ENCODE measurements at places on chromosomes 12 and 14.

GRCh38 chr14:26206640-26207039 is 391.2 kb downstream of the NOVA1 start:
- no peak for DNase-seq

DNA sequence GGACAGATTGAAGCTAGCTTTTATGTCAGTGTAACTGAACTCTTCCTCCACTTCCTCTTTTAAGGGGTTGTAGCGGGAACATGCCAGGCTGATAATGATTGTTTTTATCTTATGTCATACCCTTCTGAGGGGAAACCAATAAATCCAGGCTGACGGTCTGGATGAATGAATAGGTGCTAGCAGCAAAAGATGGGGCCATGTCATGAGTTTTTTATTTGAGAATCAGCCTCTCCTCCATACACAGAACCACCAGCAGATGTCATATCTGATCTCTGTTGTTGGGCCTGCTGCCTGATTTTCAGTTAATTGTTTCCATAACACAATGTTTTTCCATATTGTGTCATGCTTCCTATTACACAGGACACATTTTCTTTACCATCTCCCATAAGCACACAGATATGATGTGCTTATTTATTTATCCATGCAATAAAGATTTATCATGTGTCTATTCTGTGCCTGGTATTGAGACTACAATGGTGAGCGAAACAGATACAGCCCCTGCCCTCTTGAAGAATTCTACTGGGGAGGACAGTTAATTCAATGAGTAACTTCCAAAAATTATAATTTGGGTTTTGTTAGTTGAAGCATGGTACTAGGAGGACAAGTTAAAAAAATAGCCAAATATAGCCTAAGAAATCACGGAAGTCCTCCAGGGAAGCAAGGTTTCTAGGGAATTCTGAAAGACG is 33.6 kb upstream of the CRY1 start:
- no peak for DNase-seq

DNA sequence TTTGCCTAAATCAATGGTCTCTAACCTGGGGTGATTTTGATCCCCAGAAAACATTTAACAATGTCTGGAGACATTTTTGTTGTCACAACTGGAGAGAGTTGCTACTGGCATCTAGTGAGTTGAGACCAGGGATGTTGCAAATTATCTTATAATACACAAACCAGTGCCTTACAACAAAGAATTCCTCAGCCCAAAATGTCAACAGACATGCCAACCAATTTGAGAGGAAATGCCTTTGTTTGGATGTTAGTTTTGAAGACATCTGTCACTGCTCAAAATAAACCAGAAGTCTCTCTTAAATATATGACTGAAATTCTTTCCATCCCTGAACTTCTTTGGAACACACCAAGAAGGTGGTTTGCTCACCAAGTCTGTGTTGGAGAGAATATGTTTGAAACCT is 336.9 kb upstream of the ATP2B1 start:
- DNase-seq: no peak

DNA sequence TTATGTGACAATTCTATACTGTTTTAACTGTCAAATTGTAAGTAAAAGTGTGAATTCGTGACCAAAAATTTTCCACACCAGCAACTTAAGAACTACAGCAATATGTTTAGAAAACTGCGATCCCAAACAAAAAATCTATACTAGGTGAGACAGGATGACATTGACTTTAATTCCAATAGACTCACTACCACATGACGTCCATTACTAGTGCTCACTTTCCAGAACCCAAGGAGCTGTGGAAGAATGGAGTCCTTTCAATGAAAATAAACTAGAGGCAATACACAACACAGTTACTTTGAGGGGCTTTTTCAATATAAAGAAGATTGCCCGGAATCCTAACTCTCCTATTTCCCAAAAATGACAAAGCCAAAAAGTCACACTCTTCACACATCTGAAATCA is 1.4 kb downstream of the EPS8 start:
- DNase-seq: no peak

- no peak for DNase-seq
These were observed 6.0 kb downstream of the PLD4 start for GRCh38 chr14:104930526-104931303.

DNA sequence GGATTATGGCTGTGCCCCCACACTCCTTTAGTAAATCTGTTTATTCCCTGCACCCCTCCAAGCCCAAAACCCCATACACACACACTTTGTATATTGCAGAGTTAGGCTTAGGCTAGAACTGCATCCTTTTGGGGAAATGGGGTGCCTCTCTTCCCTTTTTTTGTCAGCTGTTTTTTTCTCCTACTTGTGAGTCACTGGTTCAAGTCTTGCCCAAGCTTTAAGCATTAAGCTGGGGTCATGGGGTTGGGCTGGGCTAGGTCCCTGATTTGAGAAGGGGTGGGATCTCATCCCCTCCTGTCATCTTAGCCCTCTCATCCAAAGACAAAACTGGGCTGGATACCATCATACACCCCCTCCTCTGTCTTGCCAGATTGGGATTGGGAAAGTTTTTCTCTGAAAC is 1.6 kb downstream of the LRP1 start:
- DNase-seq: no peak

DNA sequence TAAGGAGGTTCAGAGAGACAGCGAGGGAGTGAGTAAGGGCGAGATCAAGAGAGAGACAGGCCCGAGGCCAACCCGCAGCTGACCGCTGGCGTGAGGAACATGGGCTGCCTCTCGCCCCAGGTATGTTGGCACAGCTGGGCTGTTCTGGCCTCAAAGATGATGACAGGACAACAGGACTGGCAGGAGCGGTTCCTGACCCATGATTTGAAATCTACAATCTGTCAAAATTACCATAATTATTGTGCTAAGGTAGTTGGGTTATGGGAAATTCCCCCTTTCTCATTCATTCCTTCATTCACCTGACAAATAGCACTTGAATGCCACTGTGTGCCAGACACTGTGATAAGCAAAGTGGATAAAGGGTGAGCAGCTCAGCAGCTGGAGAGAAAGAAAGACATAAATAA is 5.1 kb upstream of the ENDOU start:
- no peak for DNase-seq

DNA sequence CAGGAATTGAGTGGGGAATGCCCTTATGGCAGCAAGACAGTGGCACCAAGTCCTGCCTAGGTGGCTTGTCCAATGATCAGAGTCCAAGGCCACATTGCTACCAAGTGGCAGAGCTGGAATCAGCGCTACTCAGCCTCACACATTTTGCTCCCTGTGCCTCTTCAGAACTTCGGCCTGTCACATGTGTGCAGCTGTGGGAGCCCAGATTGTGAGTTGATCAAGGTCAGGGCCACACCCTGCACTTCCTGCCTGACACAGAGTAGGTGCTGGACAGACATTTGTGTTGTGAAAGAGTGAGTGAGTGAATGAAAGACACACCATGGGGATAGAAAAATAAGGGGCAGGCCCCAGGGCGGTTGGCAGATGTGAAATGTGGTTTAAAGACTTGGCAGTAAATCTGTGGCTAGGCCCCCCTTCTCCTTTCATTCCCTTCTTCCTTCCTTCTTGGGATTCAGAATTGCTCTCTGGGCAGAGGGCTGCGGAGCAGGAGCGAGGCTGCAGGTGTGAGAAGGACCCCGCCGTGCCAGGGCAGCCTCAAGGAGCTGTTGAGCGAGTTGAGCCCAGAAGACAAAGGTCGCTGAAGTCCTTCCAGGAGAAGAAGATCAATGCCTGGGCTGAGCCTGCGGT is 83.5 kb downstream of the SLC25A47 start:
- DNase-seq: no peak

DNA sequence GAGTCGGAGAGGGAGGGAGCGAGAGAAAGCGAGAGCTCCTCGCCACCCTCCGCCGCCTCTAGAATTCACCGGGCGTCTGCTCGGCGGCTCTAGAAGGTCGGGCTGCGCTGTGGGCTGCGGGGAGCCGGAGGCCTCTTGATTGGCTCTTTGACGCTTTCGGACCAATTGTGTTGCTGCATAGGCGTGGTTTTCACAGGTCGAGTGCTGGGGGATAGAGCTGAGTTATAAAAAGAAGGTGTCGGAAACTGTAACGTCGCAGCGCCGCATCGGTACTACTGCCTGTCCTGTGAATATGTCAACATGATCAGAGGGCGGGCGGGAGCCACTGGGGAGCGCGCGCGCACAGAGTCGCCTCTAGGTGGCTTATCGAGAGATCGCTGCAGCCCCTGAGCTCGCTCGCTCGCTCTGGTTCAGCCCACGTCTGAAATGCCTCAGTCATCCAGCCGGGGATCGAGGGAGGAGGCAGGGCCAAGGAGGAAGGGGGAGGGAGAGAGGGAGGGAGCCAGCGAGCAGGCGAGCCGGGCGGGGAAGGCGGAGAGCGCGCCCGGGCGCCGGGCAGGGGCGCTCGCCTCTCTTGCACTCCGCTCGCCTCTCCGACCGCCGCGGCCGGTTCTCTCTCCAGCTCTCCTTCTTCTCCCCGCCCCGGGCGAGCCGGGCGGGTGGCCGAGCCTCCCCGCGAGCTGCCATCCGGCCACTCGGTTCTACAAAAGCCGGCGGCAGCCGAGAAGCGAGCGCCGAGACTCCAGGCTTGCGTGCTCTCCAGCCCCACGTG is at the start of gene TBX3:
Gene TBX3, minus strand, starts transcription at position 78 of the 772 bp plus-strand sequence. CDS start 975 bp downstream, outside the sequence.
- peak; percentile 94 for DNase-seq

- no peak for DNase-seq
These were observed 17.7 kb upstream of the C1S start for GRCh38 chr12:7042842-7043241.

DNA sequence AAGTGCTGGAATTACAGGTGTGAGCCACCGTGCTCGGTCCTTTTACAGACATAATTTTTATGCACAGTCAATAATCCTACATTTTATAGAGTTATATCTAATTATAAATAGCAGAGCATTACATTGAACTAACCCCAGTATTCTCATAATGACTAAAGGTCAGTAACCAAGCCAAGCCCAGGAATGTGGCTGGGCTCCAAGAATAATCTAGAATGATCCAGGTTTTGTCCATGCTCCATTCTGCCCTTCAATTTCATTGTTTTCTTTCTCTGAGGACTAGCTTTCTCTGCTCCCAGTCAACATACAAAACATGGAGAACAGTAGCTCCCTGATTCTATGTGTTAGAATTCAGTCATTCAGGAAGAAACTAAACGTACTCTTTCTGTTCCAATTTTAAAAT is 92.1 kb upstream of the KRR1 start:
- DNase-seq: no peak

GRCh38 chr12:100433701-100434100 is 40.0 kb upstream of the NR1H4 start:
- no peak for DNase-seq

DNA sequence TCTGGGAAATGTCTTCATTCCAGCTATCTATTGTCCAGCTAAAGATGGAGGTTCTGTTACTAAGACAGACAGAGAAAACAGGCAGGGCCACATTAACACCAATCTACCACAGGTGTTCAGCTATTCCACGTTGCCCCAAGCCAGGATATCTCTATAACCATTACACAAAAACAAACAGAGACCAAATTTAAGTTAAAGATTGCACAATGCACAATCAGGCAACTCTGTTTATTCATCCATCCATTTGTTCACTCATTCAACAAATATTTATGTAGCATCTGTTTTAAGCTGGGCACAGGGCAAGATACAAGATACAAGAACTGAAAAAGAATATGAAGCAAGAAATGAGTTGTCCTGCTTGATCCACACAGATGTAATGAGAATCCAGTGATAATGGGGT is 629.0 kb downstream of the MED13L start:
- no peak for DNase-seq

GRCh38 chr12:58211211-58211610 is 269.8 kb downstream of the ATP23 start:
- no peak for DNase-seq

DNA sequence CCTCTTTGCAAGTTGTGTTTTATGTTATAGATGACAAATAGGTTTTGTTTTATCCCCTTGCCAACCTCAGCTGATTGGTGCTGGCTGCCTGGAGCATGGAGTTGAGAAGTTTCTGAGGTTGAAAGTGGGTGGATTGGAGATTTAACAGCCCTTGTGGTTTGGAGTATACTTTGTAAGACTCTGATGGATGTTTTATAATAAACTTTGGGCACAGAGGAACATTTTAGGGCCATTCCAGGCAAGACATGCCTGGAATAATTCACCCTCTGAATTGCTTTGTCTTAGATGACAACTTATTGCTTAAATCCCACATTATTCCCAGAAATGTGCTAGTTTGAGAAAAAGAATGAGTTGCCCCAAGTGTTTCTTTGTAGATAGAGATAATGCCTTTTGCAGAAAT is 158.9 kb downstream of the SLC5A8 start:
- DNase-seq: no peak

DNA sequence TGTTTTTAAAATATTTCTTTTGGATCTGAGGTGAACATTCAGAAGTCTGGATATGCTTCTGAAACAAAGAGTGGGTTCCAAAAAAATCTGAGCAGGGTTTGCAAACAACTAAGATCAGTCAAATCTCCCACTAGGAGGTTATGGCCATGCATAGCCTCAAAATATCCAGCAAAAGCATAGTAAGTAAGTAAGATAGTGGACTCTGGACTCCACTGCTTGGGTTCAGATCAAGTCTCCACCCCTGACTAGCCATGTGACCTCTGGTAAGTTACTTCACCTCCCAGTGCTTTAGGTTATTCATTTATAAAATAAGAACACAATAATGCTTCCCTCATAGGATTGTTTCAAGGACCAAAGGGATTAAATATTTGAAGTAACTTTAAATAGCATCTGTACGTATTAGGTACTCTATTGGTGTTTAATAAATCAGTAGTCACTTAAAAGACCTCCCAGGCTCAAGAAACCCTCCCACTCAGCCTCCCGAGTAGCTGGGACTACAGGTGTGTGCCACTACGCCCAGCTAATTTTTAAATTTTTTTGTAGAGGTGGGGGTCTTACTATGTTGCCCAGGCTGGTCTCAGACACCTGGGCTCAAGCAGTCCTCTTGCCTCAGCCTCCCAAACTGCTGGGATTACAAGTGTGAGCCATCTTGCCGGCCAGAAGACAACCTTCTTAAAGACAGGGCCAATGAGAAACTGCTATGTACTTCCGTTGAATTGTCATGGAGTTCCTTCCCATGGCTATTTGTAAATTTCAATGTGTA is 95.7 kb upstream of the SOX5 start:
- DNase-seq: no peak

DNA sequence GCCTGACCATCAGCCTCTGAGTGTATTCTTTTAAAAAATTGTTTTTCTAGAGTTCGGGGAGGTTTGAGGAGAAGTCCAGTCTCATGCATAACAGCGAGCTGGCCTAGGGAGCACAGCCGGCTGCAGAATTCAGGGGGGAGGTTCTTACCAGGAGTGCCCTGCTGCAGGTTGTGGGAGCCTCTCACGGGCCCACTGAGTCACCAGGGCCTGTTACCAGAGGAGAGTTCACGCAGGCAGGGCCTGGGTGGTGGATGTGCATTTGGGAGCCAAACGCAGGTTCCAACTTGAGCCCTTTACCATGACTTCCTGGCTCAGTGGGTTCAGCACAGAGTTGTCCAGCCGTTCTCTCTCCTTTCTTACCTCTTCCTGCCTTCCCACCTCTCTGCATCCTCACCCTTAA is 14.4 kb downstream of the CD9 start:
- DNase-seq: no peak

DNA sequence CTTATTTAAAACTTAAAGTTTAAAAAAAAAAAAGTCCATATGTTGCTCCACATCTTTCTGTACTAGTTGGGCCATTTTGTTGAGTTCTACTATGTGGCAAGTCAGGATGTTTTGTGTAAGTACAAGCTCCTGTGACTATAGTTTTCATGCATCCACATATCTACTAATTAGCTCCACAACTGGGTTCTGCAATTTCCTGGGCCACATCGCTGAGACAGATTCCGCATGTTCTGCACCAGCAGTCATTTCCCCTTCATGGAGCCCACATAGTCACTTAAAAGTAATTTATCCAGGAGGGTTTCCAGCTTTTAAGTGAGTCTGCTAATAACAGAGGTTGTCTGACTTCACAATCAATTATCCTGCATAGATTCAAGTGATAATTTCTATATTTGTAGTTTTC is 461.4 kb downstream of the ZFP36L1 start:
- DNase-seq: no peak

- no peak for DNase-seq
These were observed 243.5 kb upstream of the NOVA1 start for GRCh38 chr14:26841326-26841725.
